ENCODE measurements at places on chromosomes 1 and 21.

GRCh38 chr21:43965911-43966585 is 46.1 kb upstream of the TRAPPC10 start:
- no peak for DNase-seq

DNA sequence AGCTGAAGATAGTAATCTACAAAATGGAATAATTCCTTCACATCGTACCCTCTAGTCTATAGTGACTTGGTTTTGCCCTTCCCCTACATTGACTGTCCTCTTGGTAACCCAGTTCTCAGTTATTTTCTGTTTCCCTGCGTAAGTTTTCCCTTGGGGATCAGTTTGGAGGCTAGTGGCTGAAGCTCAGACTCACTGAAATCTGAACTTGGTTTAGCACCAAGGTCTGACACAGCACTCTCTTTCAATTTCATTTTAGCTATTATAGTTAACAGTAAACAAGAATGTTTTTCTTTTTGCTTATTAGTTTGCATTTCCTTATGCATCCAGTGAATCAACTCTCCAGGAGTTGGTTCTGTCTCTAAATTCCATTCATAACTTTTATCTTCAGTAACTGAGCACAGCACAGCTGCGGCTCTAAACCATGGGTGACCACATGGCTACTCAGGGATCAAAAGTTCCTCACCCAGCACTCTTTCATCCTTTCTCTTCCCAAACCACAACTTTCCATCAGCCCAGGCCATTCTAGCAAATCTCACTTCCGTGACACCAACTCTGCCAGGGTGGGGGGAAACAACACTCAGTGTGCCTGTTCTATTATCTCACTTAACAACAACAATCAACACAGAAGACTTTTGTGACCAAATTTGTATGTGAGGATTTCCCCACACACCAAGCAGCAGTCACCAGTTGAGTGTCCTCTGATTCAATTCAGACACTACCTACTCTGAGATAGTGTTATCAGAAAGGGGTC is 17.6 kb upstream of the IFI6 start:
- peak; percentile 15 for DNase-seq

- DNase-seq: no peak
Observed at GRCh38 chr1:34906756-34907155, 22.7 kb downstream of the DLGAP3 start.

GRCh38 chr21:43743947-43744346 is 25.0 kb downstream of the PDXK start:
- no peak for DNase-seq

GRCh38 chr1:196271212-196271947 is 336.9 kb downstream of the KCNT2 start:
- DNase-seq: no peak

- no peak for DNase-seq
Observed at GRCh38 chr21:39775816-39776215, 30.8 kb downstream of the IGSF5 start.
